MM.1S (cell line): ENCODE measurements at places on chromosomes 6 and 20.

GRCh38 chr6:147769496-147770087 is 261.1 kb downstream of the SAMD5 start:
- no peak for DNase-seq

GRCh38 chr6:37650071-37650481 is 47.6 kb downstream of the MDGA1 start:
- DNase-seq, result no peak

- peak; percentile 71 for DNase-seq
Measured at GRCh38 chr6:166950443-166950821, 5.9 kb downstream of the RNASET2 start.

DNA sequence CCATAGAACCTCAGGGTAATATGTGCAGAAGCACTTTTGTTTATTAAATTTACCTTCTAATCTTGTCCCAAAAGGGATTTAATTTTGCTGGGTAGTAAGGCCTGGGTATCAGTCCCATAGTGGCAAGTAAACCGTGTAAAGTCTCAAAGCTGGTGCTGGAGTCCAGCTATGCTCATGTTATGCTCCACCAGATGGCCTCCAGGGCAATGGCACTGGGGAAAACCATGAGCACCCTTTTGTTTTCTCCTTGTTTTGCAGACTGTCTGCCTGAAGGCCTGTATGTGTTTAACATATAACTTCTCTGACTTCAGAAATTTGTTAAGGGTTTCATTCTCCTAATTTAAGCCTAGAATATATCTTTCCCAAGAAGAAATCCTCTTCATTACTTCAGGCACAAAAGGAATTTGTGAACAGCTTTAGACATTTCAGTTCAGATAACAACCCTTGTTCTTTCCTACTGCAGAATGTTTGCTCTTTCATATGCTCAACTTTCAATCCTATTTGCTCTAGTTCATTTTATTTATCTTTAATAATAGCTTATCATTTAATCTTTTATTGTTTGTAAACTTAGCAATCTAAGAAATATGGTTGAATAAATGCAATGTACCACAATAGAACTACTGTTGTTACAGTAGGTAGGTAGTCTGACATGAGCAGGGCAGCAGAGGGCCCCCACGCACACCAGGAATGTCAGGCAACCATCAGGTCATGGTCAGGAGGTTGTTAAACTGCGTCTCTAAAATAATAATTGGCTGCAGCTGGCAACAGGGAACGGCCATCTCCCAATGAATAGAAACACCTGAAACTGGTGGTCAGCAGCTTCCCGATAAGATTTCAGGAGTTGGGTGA is 162.8 kb downstream of the TENT5A start:
- no peak for DNase-seq
